ENCODE measurements at places on chromosomes 11 and 22.
A peak's percentile ranks its signal among the peaks of the same experiment; 100 is the strongest.

GRCh38 chr11:20007386-20007785, 152.9 kb downstream of the DBX1 start:
- no peak for DNase-seq

- peak; percentile 51 for DNase-seq
These were observed 54.9 kb downstream of the CD6 start for GRCh38 chr11:61026121-61027031.

DNA sequence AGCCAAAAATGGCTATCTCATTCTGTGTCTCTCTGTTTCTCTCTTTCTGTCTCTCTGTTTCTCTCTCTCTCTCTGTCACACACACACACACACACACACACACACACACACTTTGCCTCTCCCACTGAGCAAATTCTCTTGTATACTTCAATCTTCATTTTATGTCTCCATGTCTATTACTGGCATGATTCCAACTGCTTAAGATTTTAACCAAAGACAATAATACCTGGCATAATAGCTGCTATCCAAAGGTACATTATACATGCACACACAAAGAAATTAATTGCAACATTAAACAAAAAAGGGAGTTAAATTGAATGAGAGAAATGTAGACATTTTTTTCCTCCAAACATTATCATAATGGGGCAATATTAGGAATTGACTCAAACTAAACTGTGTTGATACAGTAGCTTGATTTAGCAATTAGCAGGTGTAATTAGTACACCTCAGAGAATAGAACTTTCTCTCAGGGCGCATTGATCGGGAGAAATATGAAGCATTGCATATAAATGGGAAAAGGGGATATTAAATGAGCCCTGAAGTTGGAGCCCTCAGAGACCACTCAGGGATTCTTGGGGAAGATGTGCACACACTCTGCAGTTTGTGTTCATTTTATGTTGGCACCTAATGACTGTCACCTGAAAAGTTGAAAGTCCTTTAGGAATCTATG, 17.4 kb upstream of the SLC1A2 start:
- DNase-seq: no peak

DNA sequence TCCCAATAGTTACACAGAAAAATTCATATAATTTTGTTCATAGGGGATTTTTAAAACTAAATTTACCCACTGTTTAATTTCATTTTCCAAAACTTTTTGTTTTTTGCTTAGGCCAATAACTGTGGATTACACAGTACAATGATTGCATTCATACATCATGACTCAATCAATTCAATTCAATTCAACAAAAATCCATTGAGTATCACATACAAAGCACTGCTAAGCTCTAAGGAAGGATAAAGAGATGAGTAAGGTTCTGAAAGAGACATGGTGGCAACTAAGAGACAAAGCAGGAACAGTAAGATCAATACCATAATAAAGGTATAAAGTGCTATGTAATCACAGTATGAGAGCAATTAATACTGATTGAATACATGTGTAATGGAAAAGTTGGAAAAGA, 9.4 kb upstream of the LAYN start:
- no peak for DNase-seq

- no peak for DNase-seq
These were observed 33.1 kb upstream of the SMPD1 start for GRCh38 chr11:6357222-6357621.

DNA sequence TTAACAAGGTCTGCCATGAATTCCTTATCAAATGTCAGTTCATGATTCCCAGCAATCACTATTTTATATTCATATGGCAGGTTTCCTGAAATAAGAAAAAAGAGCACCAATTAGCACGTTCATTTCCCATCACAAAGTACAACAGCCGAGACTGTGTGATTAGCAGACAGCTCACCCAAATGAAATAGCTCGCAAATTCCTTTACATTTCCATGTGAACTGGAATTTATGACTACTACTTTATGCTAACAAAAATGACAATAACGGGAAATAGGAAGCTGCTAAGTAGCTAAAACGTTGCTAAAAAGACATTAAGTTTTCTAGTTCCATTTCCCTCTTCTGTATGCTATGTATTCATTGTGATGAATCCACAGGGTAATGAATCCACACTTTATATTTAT, 90.7 kb downstream of the MPPED2 start:
- DNase-seq: no peak

Measured in left forelimb (tissue), 1 donor.